Activated T-cell treated with anti-CD3 and anti-CD28 coated beads for 4 hours (primary cell): ENCODE measurements at places on chromosomes 4 and X.

DNA sequence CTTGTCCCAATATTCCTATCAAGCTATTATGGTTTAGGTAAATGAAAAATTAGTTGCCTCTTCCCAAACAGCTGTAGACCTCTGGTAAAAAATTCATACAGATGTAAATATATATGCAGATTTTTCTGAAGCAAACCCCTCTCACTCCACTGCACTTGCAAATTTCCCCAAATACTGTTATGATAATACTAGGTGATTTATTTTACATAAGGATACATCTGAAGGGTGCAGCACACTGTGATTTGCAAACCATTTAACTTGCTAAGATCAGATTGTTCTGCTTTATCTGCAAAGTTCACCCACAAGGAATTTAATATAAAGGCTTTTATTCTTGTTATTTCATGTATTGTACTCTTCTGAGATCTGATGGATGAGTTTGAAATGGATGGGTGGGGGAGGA lies 177.0 kb downstream of the GPAT3 start:
- no peak for DNase-seq

GRCh38 chr4:41620594-41621256 lies 82.8 kb downstream of the LIMCH1 start:
- DNase-seq = no peak

DNA sequence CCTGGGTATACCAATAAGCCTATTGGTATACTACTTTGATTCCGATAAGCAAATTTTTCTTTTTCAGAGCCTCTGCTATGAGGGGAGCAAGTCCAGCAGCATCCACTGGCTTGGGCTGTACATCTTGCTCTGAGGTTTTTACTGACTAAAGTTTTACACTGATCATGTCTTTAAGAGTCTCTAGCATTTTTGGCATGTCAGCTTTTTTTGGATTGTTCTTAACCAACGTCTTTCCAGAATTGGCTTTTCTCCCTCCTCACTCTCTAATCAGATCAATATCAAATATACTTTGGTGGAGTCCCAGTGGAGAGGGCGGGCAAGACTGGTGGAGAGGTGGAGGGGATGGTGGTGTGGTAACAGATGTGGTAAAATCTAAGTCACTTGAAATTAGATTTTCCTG lies 196.8 kb downstream of the HEPH start:
- DNase-seq = no peak

- no peak for DNase-seq
Measured at GRCh38 chr4:113504422-113504821, 257.1 kb downstream of the CAMK2D start.
